CD4-positive, alpha-beta T cell treated with Interleukin-15 for 1 hour (primary cell): ENCODE measurements at places on chromosomes 1 and 21.

DNA sequence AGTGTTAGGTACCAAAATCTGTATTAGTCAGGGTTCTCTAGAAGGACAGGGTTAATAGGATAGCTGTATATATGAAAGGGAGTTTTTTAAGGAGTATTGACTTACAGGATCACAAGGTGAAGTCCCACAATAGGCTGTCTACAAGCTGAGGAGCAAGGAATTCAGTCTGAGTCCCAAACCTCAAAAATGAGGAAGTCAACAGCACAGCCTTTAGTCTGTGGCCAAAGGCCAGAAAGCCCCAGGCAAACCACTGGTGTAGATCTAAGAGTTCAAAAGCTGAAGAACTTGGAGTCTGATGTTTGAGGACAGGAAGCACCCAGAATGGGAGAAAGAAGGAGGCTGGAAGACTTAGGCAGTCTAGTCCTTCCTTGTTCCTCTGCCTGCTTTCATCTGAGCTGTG lies 487.5 kb upstream of the CHRM3 start:
- no peak for DNase-seq

- no peak for DNase-seq
Measured at GRCh38 chr21:42413500-42413899, 9.8 kb downstream of the UBASH3A start.

- DNase-seq, result no peak
Measured at GRCh38 chr1:216961516-216961915, 238.3 kb upstream of the ESRRG start.

- no peak for DNase-seq
Measured at GRCh38 chr1:81409262-81409661, 391.5 kb upstream of the ADGRL2 start.

- DNase-seq, result no peak
Measured at GRCh38 chr1:19327301-19327700, 15.2 kb downstream of the SLC66A1 start.

GRCh38 chr1:81174052-81174451 lies 626.7 kb upstream of the ADGRL2 start:
- no peak for DNase-seq

DNA sequence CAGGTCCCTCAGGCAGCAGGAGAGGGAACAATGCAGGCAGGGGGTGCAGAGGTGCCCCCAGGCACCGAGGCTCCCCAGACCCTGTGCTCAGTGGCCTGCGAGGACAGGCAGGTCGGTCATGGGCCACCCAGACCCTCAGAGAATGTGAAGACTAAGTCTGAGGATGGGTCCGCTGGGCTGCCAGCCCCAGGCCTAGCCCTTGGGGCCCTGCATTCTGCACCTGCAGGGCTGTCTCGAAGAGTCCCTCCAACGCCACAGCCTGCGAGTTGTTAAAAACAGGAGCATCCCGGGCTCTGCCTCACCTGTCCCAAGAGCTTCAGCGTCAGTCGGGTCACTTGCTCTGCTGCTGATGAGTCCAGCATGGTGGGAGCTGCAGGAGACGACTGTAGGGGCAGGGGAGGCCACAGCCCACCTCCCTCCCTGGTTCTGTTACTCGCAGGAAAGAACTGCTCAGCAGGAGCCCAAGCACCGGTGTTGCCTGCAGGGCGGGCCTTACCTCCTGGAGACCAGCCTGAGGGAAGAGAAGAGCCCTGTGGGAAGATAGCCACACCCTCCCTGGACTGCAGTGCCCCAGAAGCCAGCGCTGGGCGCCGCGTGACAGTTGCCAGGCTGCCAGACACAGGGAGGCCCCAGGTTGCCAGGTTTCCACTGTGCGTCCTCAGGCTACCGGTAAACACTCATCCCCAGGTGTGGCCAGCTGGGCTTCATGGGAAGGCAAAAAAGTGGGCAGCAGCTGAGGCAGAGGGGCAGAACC lies 5.8 kb downstream of the C21orf58 start:
- no peak for DNase-seq

DNA sequence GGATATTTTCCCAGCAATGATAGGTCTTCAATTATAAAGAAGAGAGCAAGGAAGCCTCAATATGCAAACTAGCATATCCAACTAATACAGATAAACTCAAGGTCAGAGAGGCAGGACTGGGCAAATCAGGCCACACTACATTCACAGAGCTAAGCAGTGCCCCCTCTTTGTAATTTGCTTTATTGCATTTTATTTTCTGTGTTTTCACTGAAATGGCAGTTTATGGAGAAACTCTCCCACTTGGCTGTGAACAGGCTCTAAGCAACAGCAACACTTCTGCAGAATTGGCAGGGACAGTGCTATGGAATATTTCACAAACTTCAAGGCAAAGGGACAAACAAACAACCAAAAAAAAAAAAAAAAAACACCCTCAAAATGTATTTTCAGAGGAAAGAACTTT lies 93.4 kb upstream of the SOD1 start:
- DNase-seq, result no peak

GRCh38 chr1:172089768-172090510 lies 248.6 kb downstream of the DNM3 start:
- peak; percentile 51 for DNase-seq

GRCh38 chr1:116950517-116951199 lies 40.9 kb downstream of the PTGFRN start:
- no peak for DNase-seq

- no peak for DNase-seq
Measured at GRCh38 chr1:22285549-22286396, 142.9 kb upstream of the WNT4 start.
